ENCODE measurements at places on chromosomes 1 and 21. TPM values are rescaled to one million over a fixed set of nuclear protein-coding genes. Genes with fewer than 3 reads are reported as not detected.
A peak's percentile ranks its signal among the peaks of the same experiment; 100 is the strongest.

- peak; percentile 58 for DNase-seq
- H3K4me1 ChIP-seq, result peaks cover 37% of the 10 kb centered on the region
- H3K4me3 ChIP-seq, result no peak overlapping the region
Observed at GRCh38 chr1:151196292-151196800, 2.0 kb upstream of the PIP5K1A start.

GRCh38 chr1:81296601-81297000 is 504.1 kb upstream of the ADGRL2 start:
- no peaks in the 10 kb centered on the region for H3K36me3 ChIP-seq
- H3K27ac ChIP-seq, result no peak overlapping the region
- H3K27me3 ChIP-seq, result no peaks in the 10 kb centered on the region
- no peaks in the 10 kb centered on the region for H3K4me1 ChIP-seq
- DNase-seq, result no peak

DNA sequence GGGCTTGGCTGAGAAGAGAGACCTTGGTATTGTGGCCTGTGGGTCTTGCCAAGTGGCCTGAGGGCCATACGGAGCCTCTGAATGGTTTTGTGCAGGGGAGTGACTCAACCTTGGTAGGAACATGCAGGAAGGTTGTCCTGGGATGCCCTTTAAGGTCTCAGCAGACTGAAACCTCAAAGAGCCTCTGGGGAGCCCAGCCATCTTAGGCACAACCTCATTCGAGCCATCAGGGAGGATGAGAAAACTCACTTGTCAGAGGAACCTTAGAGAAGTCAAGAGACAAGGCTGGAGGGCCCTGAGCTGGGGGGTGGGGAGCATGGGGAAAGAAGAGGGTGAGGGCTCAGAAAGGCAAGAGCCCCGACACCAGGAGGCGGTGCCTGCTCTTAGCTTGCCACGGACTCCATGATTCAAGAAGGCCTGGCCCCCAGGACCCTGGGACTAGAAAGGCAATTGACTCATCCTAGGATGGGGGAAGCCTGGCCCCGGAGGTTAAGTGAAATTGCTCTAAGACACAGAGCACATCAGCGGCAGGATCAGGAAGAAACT is 13.0 kb downstream of the IFI6 start:
- H3K27ac ChIP-seq, result peak overlapping the region; percentile 98
- peaks cover 31% of the 10 kb centered on the region for H3K4me1 ChIP-seq
- no peak for DNase-seq
- H3K4me3 ChIP-seq, result peak overlapping the region; percentile 71

- H3K27me3 ChIP-seq, result peaks cover 8% of the 10 kb centered on the region
- no peaks in the 10 kb centered on the region for H3K36me3 ChIP-seq
- no peak overlapping the region for H3K27ac ChIP-seq
- peaks cover 8% of the 10 kb centered on the region for H3K4me1 ChIP-seq
Observed at GRCh38 chr1:2535981-2536380, 5.9 kb upstream of the HES5 start.

GRCh38 chr21:36796070-36796469 is 97.2 kb downstream of the SIM2 start:
- H3K4me1 ChIP-seq, result no peaks in the 10 kb centered on the region
- no peak overlapping the region for H3K27ac ChIP-seq

Gene ZNF670
- 2.1 TPM for total RNA-seq

Gene SDE2
- 22.3 TPM for total RNA-seq

Gene FCRL5
- total RNA-seq, result 0.61 TPM

Gene RHD
- not detected for total RNA-seq

Gene S100A12
- total RNA-seq, result 41.1 TPM

Gene CCDC181
- total RNA-seq, result 1.2 TPM

Gene TCHH
- total RNA-seq, result not detected

Gene RIPPLY3
- 1.5 TPM for total RNA-seq

Gene MYCL
- 8.2 TPM for total RNA-seq

Gene FCGR3A
- 237 TPM for total RNA-seq

Data from upper lobe of left lung (tissue), 6 donors.